Stimulated activated CD8-positive, alpha-beta memory T cell treated with anti-CD3 and anti-CD28 coated beads, Interleukin-2, amount 100 ng/mL, for 1 hour (primary cell): ENCODE measurements at places on chromosomes 5 and 9.

DNA sequence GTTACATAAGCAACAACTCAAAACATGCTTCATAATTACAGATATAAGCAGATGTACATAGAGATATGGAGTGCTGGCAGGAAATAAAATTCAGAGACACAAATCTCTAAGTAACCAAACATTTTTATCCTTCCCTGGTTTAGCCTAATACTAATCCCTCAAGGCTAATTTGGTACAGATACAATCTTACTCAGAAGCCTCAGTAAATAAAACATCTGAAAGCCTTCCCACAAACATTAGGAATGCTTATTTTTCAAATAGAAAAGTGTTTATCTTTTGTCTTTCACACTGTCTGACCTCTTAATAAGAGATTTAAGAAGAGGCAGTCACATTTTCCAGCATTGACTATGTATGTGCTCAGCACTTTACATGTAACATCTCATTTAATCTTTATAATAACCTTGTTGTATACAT is 399.4 kb downstream of the ARRDC3 start:
- DNase-seq: no peak

DNA sequence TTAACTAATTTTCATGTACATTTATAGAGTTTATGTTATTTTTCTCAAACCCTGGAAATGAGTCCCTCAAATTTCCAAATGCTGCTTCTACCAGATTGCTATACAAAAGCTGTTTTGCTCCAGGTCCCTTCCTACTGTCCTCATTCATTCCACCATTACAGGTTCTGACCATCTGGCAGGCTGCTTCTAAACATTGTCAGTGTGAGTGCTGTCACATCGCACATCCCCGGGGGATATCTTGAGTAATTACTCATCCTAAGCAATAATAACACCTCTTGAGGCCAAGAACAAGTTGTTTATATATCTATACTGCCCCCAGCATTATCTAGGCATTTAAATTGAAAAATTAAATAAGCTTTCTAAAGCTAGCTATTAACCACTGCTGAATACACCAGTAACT is 1675.3 kb upstream of the CDH6 start:
- no peak for DNase-seq

GRCh38 chr5:173764332-173765028 is 123.7 kb upstream of the CPEB4 start:
- no peak for DNase-seq

- DNase-seq: no peak
Observed at GRCh38 chr9:69715096-69715495, 42.9 kb upstream of the APBA1 start.

DNA sequence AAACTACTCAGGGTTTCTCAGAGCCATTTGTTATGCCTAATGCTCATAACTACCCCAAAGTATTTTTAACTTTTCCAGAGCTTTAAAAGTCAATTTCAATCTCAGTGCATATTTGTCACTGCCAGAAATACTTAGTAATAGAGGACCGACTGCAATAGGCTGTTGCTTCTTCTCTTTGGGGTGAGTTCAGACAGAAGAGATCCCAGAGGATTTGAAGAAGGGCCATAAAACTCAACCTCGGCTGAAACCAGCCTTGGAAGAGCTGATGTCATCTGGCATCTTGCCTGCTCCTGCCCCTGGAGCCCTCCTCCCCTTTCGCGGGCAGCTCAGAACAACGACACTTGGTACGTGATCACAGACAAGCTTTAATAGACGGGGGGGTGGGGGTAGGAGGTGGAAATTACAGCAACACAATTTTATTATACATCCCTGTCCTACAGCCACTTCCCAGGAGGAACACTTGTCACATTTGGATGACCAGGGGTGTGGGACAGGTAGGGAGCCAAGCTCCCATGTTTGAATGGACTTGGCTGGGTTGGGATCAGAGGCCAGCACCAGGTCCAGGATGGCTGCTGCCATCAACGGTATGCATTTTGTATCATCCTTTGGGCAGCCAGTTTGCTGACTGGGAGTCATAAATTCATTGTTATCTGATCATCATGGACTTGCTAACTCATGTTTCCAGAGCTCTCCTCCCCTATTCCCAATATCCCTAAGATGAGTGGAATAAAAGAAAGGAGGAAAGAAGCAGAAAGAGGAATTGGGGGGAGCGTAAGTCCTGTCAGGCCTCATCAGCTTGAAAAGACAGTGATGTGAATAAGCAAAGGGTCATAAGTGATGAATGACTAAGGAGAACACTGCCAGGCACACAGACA is 186.6 kb upstream of the PANK3 start:
- DNase-seq: no peak

DNA sequence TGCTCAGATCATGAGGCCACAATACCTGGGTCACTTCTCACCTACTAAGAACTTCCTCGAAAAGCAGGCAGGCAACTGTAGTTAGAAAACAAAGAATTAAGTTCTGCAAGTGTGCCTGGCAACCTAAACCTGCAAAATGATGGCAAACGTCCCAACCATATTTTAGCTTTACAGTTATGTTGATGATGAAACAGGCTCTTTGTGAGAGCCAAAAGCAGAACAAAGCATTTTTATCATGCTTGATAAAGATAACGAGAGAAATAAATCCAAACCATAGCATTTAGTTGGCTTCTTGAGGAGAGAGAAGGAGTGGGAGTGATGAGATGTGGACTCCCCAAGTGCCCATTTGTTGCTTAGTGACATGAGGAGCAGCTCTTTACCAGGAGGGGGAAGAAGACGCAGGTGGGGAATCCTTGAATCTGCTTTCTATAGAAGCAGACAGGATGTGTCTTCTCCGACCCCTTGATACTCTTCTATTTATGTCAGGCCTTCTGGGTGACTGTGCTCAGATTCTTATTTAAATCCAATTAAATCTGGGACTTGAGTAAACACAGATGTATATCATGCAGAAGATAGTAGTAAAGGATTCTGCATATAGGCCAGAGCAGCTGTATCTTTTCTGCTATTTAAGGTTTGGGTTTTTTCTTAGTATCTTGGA is 221.2 kb downstream of the TMEM167A start:
- no peak for DNase-seq

DNA sequence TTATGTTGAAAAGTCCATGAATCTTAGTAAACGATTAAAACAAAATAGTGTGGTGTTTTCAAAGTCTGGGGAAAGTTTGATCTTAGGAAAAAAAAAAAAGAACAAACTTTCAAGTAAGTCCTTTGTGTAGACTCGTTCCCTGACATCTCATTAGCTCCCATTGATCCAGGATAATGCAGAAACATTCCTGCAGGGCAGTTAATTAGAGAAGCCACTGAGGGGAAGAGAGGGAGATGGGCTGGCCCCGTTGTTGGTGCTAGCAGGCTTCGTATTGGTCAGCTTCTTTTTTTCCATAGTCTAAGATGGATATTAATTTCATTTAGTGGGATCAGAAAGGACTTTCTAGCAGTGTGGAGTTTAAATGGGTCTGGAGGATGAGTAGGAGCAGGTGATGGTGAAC is 340.2 kb downstream of the DRD1 start:
- DNase-seq: no peak

DNA sequence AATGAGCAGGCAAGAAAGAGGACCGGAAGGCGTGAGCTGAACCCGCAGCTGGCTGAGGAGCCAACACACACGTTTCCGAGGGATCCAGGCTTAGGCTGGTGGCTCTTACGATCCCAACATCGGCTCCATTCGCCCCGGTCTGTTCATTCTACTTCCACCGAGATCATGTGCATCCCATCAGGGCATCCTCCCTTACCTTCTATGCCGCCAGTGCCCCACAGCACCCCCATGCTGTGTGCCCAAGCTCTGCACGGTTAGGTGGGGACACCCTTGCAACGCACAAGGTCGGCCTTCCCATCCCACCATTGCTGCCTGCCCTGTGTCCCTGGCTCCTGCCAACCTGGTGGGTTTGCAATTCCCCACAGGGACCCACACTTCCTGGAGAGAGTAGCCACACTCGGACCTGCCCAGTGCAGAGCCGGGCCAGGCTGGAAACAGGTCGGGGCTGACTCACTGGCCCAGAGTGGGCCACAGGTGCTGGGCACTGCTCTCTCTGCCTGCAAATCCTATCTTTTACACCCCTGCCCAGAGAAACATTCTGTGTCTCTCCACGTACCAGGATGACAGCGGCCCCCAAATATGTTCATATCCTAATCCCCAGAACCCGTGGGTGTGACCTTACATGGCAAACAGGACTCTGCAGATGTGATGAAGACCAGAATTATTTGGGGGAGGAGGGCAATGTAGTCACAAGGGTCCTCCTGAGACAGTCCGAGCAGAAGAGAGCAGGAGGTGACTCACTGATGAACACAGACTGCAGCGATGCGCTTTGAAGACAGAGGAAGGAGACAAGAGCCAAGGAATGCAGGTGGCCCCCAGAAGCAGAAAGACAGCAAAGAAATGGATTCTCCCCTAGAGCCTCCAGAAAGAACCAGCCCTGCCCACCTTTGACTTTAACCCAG is 182.2 kb downstream of the AUH start:
- no peak for DNase-seq

- DNase-seq: no peak
Observed at GRCh38 chr9:10226996-10227395, 385.8 kb downstream of the PTPRD start.

DNA sequence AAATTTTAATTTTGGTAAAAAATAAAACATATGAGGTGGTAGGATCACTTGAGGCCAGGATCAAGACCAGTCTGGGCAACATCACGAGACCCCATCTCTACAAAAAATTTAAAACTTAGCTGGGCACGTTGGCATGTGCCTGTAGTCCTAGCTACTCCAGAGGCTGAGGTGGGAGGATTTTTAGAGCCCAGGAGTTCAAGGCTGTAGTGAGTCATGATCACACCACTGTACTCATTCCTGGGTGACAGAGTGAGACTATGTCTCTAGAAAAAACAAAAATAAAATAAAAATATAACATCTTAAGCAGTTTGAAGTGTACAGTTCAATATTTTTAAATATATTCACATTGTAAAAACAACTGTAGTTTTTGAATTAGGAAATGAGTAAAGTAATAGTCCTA is 108.3 kb downstream of the SMIM15 start:
- DNase-seq: no peak

DNA sequence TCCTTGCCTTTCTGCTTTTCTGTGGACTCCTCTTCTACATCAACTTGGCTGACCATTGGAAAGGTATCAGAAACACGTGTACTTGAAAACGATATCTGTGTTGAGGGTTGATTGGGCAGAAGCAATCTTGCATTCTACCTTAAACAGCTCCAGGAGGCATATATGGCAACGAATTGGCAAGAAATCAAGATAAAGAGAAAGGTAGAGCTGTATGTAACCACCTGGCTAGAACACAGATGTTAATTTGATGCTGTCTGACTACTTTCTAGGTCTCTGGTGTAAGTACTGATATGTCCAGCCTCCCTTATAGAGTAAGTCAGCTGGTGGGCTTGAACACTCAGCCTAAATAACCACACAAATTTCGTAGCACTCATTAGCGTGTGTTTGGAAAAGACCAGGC is 1.3 kb downstream of the MAN1B1 start:
- no peak for DNase-seq

DNA sequence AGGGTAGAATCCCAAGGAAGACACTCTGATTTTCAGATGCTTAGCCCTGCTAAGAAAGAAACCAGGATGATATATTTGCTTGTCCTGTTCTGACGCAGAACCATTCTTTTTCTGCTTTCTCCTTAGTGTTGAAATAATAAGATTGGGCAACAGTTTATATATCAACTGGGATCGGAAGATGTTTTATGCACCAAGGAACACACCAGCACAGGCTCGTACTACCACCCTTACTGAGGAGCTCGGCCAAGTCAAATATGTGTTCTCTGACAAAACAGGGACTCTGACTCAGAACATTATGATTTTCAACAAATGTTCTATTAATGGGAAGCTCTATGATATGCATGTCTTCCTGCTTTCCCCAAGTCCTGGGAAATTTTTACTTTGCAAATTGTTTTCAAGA is 19.0 kb upstream of the RUSC2 start:
- DNase-seq: no peak

DNA sequence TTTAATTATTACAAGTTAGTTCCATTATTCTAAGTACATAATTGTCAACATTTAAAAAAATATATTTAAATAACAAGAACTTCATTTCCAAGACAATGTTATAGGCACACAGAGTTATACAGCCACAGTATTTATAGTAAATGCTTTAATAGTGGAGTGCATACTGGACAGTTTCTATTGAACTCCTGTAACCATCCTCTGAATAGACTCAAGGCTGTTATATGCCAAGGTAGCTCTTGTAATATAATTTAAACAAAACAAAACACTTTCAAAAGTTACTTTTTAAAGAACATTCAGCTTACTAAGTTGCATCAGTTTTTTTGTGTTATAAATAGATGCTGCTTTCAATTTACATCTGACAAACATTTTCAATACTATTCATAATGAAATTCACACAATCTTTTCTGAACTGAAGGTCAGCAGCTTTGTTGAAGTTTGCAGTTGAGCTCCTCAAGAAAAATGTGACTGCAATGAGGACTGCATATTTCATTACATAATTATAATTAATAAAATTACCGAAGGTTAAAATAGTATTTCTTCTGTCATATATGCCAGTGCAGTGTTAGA is 549.9 kb upstream of the CYLC2 start:
- DNase-seq: no peak

DNA sequence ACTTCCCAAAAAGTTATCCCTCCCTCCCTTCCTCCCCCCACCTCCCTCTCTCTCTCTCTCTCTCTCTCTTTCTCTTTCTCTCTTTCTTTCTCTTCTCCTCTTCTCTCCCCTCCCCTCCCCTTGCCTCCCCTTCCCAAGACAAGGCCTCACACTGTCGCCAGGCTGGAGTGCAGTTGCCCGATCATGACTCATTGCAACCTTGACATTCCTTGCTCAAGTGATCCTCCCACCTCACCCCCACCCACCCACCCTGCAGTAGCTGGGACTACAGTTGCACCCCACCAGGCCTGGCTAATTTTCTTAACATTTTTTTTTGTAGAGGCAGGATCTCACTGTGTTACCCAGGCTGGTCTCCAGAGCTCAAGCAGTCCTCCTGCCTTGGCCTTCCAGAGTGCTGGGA is 32.8 kb downstream of the VPS13A start:
- DNase-seq: no peak

DNA sequence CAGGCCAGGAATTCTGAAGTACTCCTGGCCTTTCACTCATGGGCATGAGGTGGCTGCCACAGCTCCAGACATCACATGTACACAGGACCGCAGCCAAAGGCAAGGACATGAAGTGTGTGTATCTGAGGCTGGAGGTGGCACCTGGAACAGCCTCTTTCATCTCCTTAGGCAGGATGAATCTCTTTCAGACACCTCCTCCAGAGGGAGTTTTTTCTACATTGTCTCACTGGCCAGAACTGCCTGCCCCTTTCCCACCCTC is 142.8 kb downstream of the BARX1 start:
- no peak for DNase-seq

- no peak for DNase-seq
Observed at GRCh38 chr5:15579193-15579990, 79.4 kb downstream of the FBXL7 start.
